Motor neuron (in vitro differentiated cells): ENCODE measurements at places on chromosomes 2 and 18. TPM values are rescaled to one million over a fixed set of nuclear protein-coding genes. Genes with fewer than 3 reads are reported as not detected.

DNA sequence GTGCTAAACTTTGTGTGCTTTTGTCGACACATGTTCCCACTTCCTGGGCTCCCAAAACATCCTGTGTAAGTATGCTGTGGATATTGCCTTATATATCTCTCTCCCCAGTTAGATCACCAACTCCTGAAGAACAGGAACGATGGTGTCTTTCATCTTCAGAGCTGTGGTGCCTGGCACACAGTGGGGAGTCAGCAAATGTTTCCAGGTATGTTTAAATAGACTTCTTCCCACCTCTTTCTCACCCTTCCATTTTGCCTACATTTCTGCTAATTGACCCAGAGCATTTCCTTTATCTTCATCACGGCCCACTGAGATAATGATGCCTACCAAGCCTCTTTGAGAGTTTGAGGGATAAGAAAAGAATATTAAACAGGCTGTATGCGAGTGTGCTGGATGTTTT is 60.7 kb downstream of the RND3 start:
- no peak for ATAC-seq

Gene MARCHF4
- 0.13 and 1.0 TPM in 2 replicates for total RNA-seq

DNA sequence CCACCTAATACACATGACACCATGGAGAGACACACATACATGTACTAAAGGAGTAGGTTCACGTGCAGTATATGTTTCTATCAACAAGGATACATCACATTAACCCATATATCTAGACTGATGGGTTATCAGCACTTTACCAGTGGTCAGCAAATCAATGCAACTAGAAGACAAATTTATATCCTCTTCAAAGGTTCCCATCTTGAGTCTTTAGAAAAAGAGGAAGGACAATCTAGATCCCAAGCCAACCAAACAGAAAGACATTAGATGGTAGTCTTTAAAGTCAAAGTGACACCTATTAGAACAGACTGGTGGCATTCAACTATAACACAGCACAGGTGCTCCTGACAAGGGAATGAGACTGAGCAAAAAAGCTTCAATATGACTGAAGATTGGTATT is 13.8 kb upstream of the SERTAD2 start:
- ATAC-seq, result no peak

Gene ANKRD29
- 5.2 and 6.0 TPM in 2 replicates for total RNA-seq

DNA sequence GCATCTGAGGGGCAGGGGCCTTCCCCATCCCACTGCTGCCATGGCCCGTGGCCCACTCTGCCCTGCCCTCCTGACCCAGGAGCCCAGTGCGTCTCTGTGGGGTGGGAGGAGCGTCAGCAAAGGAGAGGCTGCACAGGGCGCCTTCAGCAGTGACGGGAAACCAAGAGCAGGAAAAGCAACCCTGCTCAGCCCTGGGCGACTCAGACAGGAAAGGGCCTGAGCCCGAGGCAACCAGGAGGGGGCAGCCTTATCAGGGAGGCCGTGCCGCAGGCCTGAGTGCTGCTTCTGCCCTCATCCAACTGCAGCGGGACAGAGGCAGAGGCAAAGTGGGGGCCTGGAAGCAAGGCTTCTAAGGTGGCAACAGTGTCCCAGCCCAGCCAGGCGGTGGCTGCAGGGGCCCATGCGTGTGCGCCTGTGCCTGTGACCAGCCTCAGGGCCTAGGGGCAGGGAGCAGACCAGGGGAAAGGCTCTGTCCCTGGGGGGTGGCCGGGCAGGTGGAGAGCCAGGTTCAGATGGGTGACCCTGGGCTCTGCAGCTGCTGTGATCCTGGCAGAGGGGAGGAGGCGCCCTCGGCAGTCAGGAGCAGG is 23.3 kb upstream of the ALPI start:
- ATAC-seq, result no peak

Gene OSR1
- 13.6 and 14.0 TPM in 2 replicates for total RNA-seq

GRCh38 chr2:205609113-205609512 is 73.2 kb upstream of the NRP2 start:
- no peak for ATAC-seq

- peak; percentile 63 for ATAC-seq
These were observed 92.7 kb upstream of the KLF7 start for GRCh38 chr2:207258263-207258991.

Gene SH2D6
- total RNA-seq, result 0.41 and 0.71 TPM in 2 replicates

Gene PAIP2B
- 10.6 and 11.0 TPM in 2 replicates for total RNA-seq

- ATAC-seq, result no peak
These were observed 5.7 kb upstream of the ACADL start for GRCh38 chr2:210230984-210231383.

- ATAC-seq, result no peak
These were observed 156.7 kb upstream of the SALL3 start for GRCh38 chr18:78822949-78823285.

- peak; percentile 90 for ATAC-seq
These were observed 71.3 kb upstream of the NRXN1 start for GRCh38 chr2:51103205-51103604.

Gene SLC4A5
- total RNA-seq, result 3.5 and 5.3 TPM in 2 replicates

DNA sequence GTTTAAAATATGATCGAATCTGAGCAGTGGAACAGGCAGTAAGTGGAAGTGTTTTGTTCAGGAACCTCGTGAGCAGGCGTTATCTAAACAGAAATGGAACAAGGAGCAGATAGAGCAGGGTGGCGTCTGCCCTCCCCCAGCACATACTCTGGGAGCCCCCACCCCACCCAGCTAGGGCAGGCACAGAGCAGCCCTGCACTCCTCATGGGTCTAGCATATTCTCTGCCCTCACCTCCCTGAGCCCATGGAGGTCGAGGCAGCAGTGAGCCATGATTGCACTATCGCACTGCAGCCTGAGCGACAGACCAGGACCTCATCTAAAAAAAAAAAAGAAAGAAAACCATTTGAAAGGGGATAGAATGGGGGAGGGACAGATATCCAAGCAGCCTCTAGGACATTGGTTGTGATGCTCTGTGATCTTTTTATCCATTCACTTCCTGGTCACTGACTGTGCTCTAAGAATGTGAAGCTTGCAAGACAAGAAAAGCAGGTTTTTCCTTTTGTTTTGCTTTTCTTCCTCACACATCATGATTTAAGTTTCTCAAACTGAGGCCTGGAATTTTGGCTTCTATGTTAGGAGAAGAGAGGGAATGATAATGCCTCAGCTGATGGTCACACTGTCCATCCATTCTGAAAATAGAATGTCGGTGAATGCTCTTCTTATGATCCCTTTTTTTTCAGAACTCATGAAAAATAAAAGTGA is 3.1 kb downstream of the MLPH start:
- ATAC-seq, result no peak

Gene RASGRP3
- 1.8 and 2.8 TPM in 2 replicates for total RNA-seq

GRCh38 chr2:124999906-125000305 is 974.8 kb downstream of the CNTNAP5 start:
- ATAC-seq, result no peak

DNA sequence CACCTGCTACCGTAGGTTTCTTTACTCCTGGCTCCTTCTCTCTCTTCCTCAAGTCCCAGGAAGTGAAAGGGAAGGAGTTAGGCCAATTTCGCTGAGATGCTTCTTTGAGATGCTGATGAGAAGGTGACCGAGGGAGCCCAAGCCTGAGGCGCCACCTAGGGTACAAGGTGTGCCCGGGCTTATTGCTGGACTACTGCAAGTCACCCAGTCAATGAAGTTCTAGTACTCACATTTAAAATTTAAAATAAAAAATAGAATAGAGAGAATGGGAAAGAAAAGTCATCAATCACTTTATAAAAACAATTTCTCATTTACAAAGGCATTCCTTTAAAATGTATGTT is 45.3 kb downstream of the ACAA2 start:
- ATAC-seq, result peak; percentile 55

- ATAC-seq, result no peak
These were observed 16.9 kb upstream of the MYO1B start for GRCh38 chr2:191228333-191228732.

DNA sequence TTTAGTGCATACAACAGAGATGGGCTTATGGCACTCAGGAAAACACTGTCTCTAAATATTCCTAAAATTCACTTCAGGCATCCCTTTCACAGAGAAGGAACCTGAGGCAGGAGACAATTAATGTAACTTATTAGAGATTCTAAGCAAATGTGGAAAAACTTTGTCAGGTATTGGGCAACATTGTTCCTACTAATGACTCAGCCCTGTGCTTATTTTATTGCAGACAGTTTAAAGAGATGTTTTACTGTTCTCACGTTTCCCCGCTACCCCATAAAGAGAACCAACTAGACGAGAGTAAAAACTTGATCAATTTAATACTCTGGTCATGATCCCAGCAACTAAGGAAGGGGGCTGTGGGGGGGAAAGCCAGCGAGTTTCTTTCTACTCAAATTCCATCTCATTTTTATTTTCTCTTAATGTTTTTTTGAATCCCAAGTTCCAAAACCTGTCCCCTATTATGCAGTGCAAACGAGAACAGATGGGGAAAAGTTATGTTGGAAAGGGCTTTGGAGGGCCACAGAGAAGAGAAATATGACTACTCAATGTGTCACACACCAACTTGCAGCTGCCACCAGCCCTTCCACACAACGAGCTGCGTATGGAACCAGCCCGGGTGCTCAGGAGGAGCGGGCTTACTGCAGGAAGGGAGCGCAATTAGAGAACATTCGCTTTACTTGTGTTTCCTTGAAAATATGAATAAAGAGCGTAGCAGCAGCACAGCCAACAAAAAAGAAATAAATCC is 18.7 kb upstream of the ACVR1 start:
- no peak for ATAC-seq

- ATAC-seq, result no peak
These were observed 16.0 kb downstream of the PIGN start for GRCh38 chr18:62170857-62171256.

DNA sequence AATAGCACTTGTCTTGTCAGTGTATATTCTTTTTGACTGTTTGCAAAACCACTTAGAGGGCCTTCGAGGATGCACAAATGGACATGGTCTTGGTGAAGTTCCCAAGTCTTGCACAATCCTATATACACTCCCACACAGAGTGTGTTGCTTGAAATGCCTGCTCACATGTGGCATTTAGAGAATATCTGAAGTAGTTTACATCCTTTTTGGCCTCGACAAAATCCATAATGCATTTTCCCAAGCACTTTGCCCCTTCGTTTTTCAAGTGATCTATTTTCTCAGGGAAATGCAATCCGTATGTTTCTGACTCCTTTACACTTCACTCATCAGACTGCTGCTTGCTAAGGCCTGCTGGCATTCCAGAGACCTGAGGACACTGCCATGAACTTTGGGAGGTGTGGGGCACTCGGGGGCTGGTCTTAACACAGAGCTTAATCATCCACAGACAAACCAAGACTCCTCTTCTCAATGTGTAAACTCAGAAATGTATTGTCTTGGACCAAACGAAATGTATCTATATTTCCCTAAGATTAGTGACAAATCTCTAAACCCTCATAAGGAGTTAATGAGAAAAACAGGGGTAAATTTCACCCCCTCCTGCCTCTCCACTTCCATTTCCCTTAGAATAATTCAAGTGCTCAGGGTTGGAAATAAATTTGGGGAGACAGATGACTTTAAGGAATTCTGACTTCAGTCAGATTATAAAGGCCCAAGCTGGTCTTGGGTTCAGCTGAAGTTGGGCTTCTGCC is 219.3 kb upstream of the APCDD1 start:
- peak; percentile 72 for ATAC-seq

DNA sequence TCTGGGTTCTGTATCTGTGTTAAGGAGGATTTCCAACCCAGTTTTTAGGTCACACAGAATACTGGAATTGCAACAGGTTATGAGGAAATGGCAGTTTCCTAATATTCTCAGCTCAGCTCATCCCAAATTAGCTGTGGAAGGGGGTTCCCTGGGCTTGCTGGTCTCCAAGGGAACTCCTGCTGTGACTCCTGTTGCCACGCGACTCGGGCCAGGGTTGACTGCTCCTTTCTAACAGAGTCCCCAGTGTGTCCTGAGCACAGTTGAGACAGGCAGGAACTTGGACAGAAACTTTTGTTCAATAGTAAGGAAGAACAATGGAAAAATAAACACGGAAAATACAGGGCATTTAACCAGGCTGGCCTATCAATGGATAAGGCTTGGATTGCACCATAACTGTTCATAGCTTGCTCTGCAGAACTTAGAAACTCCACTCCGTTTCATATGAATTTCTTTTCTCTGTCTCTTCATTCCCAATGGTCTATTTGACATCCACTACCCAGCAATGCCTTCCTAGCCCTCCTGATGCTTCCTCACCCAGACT is 3.8 kb upstream of the ROCK2 start:
- no peak for ATAC-seq

- no peak for ATAC-seq
These were observed 50.5 kb downstream of the RAB31 start for GRCh38 chr18:9758624-9759075.

- ATAC-seq, result no peak
These were observed 124.6 kb downstream of the SPOPL start for GRCh38 chr2:138626148-138626547.

- no peak for ATAC-seq
These were observed 73.0 kb downstream of the COMMD1 start for GRCh38 chr2:61978522-61978921.

- no peak for ATAC-seq
These were observed 119.6 kb downstream of the FEZ2 start for GRCh38 chr2:36478332-36478738.

DNA sequence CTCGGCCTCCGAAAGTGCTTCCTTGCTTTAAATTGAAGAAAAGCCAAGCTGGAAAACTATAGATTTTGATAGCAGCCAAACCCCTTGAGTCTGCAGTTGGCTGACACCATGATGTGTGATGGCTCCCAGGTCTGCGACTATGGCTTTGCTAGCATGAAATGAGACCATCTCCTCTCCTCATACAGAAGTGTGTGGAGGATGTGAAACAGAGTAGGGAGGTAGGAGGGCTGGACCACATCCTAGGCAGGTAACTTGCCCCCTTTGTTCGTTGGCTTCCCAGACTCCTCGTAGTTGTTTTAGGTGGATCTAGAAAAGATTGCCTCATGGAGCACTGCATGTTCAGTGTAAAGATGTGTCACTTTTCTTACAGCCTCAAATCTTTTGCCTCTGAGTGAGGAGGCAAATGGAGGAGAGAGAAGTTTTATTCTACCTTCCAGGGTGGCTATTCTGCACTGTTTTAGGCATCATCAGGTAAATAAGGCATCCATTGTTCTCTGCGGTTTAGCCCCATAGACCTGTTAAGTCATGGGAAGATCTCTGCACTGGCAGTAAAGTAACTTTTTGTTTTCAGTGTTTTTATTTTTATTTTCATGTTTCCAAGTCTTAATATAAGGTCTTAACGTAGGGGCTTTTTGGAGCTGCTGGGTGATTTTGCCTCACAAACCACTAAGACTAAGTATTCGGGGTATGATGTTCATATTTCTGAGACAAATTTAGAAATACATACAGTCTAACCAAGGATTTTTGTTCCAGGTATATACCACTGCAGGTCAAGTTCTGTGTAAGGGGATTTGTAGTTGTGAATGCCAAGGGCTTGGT is 40.1 kb downstream of the MGAT5 start:
- ATAC-seq, result no peak

- ATAC-seq, result no peak
These were observed 94.5 kb downstream of the SNTG2 start for GRCh38 chr2:1045109-1045508.

Gene CMPK2
- total RNA-seq, result 2.1 and 2.2 TPM in 2 replicates

GRCh38 chr2:98123286-98123685 is 36.3 kb downstream of the VWA3B start:
- no peak for ATAC-seq

Gene TMEM131
- total RNA-seq, result 17.8 and 17.9 TPM in 2 replicates

- ATAC-seq, result peak; percentile 69
These were observed 1490.0 kb upstream of the NXPH2 start for GRCh38 chr2:140270224-140270623.
